Cardiac septum (tissue), 1 donor: ENCODE measurements at places on chromosomes 16 and 17. TPM values are rescaled to one million over a fixed set of nuclear protein-coding genes. Genes with fewer than 3 reads are reported as not detected.

DNA sequence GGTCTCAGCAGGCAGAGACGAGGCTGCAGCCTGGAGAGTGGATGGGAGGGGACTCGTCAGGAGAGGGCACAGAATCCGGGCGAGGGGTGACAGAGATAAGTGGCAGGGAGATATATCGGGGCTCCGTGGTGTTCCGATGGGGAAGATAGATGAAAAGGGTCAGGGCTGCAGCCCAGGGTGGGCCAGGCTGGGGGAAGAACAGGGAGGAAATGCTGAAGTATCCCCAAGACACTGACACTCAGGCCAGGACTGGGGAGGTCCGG lies 2.1 kb downstream of the LGALS3BP start:
- no peak for DNase-seq

GRCh38 chr17:29238133-29238850 lies 8.4 kb upstream of the CRYBA1 start:
- DNase-seq, result no peak

DNA sequence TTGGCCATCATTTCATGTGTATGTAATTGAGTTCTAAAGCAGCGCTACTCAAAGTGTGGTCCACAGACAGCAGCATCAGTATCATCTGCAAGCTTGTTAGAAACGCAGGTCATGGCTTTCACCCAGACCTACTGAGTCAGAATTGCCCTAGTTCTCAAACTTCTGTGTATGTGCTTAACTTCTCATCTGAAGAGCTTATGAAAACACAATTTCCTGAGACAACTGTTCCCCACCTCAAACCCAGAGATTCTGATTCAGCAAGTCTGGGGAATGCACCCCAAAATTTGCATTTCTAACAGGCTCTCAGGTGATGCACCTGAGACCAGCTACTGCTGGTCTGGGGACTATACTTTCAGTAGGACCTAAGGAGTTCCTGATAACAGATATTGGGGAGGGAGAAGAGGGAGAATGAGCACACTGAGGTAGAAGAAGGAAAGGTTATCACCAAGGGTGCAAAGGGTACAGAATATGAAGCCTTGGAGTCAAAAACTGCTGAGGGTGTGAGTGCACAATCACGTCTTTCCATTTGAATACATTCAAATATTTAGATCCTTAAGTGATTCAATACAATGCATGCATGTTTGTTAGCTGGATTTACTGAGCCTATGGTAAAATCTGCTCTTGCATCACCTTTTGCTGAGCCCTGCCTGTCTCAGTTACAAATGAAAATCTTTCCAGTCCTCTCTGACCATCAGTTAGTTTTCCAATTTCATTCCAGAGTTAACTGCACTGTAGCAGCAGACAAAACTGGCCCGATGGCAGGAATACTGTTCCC lies 29.2 kb upstream of the SKAP1 start:
- no peak for DNase-seq

GRCh38 chr17:385836-386140 lies 33.2 kb upstream of the RPH3AL start:
- no peak for DNase-seq

The PRSS27 gene
- 0.40 TPM for total RNA-seq
